Thoracic aorta endothelial cell (primary cell): ENCODE measurements at places on chromosomes 16 and 17. TPM values are rescaled to one million over a fixed set of nuclear protein-coding genes. Genes with fewer than 3 reads are reported as not detected.

UNKL gene
- total RNA-seq = 12.1 and 17.7 TPM in 2 replicates

TBC1D26 gene
- not detected in 2 replicates for total RNA-seq

CHD9NB gene
- 1.4 and 1.5 TPM in 2 replicates for total RNA-seq

TMEM92 gene
- 0.07 TPM in 1 of 2 replicates, not detected in the other for total RNA-seq

KRTAP4-3 gene
- total RNA-seq = not detected in 2 replicates

DPEP3 gene
- total RNA-seq = not detected in 2 replicates
